Natural killer cell treated with Interleukin-12 subunit alpha and Interleukin-12 subunit beta and Interleukin-15 and Interleukin-18, amount 100 ng/mL, for 72 hours (primary cell): ENCODE measurements at places on chromosomes 2 and 18. TPM values are rescaled to one million over a fixed set of nuclear protein-coding genes. Genes with fewer than 3 reads are reported as not detected.

PSTPIP2 gene
- 29.5 TPM for total RNA-seq

ARID5A gene
- total RNA-seq: 115 TPM

- DNase-seq: no peak
These were observed 80.5 kb downstream of the HAUS1 start for GRCh38 chr18:46184727-46185126.

GRCh38 chr2:218245214-218245613 lies 15.6 kb upstream of the GPBAR1 start:
- DNase-seq: no peak

DNA sequence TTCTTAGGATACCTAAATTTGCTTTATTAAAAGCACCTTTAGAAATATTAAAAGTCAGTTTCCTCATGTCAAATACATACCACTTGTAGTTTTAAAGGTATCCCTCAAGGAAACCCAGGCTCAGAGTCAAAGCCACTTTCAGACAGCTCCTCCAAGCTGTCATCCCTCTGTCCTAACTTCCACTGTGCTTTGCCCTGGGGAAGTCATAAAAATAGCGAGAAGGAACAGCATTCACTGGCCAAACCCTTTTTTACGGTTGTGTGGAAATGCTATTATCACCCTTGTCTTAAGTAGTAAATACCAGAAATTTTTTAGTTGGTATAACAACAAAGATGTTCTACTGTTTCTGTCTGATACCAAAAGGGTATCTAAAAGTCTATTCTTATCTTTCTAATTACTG lies 680.5 kb downstream of the ZEB2 start:
- no peak for DNase-seq

DNA sequence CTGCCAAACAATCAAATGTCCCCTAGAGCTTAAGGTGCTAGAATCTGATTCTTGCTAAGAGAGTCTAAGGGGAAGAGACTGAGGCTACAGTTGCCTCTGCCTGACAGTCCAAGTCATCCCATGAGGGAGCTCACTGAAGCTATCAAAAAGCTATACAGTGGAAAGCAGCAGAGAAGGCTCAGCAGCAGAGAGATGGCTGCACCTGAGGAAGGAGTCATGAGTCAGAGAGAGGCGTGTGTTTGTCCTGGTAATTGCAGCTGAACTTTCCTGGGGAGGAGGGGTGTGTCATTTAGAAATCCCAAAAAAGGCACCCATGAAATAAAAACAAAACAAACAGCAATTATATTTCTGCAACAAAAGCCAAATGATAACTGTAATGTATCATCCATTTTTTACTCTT lies 305.2 kb upstream of the UBE2E3 start:
- no peak for DNase-seq

DNA sequence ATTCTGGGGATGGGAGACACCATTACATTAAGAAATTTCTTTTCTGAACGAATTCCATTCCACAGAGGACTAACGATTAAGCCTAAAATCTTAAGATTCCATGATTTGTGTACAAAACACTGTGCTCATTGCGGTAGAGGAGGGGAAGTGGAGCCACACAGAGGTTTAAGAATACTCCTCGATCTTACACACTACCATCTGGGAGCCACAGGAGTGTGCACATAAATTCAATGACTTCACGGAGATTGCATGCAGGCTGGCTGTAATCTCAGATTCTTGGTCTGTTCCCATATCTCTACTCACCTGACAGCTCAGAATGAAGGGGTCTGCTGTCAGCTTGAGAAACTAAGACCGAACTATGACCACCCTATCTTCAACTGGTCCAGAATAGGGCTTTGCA lies 762 bp downstream of the VPS4B start:
- DNase-seq: no peak

GRCh38 chr2:98608962-98609604 lies 694 bp downstream of the UNC50 start:
- no peak for DNase-seq
